ENCODE measurements at places on chromosomes 5 and 9. TPM values are rescaled to one million over a fixed set of nuclear protein-coding genes. Genes with fewer than 3 reads are reported as not detected.

LHX3 gene
- not detected for total RNA-seq

FAM200C gene
- total RNA-seq, result 17.0 TPM

GRCh38 chr5:91591076-91591475 is 208.0 kb upstream of the ARRDC3 start:
- no peak for DNase-seq

DNA sequence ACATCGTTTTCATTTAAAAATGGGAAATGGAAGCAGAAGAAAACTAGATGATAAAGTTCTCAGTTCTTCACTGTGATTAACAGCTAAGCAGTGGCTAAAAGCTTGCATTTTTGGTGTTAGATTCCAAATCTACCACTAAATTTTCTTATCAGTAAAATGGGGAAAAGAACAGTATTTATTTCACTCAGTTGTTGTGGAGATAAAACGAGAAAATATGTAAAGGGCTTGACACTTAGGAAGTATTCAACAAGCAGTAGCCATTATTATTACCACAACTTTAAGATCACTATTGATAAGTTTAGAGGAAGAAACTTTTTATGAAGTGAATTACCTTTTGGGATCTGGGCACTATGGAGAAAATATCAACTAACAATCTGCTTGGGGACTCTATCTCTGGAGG is 4.5 kb downstream of the STOM start:
- DNase-seq, result no peak

- DNase-seq, result peak; percentile 45
Measured at GRCh38 chr9:81549500-81550206, 139.7 kb downstream of the TLE1 start.

DNA sequence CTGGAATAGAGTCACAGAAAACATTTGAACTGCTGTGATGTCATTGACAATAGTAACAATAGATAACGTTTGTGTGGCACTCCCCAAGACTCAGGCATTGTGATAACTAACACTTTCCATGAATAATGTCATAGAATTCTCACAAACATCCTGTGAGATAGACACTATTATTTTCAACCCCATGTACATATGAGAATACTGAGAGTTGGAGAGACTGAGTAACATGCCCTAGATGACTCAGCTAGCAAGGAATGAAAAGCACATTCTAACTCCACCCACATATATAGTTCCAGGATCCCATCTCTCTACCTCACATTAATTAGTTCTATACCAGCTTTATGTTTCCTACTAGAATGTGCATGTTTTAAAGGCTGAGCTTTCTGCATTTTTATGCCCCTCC is 71.4 kb downstream of the ASTN2 start:
- no peak for DNase-seq

Data from tongue (tissue), 3 donors.